ENCODE measurements at places on chromosomes 2 and 18.
A peak's percentile ranks its signal among the peaks of the same experiment; 100 is the strongest.

DNA sequence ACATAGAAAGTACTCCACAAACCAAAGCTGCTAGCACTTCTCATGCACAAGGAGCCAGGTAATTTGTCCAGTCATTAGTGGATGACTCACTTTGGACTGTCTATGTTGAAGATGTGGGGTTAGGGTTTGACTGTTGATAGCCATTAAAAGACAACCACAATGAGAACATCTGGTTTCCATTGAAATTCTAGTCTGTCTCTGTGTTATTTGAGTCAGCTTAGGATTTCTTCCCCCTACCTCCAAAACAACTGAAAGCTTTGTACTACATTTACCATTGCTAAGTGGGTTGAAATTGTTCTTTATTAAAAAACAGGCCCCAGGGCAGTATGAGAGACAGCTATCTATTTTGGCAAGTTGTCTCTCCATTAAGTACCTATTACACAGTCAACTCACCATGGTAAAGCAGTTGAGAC, 50.2 kb upstream of the ANKRD44 start:
- DNase-seq = no peak

GRCh38 chr18:48931680-48932461, 18.9 kb downstream of the SMAD7 start:
- DNase-seq = no peak

DNA sequence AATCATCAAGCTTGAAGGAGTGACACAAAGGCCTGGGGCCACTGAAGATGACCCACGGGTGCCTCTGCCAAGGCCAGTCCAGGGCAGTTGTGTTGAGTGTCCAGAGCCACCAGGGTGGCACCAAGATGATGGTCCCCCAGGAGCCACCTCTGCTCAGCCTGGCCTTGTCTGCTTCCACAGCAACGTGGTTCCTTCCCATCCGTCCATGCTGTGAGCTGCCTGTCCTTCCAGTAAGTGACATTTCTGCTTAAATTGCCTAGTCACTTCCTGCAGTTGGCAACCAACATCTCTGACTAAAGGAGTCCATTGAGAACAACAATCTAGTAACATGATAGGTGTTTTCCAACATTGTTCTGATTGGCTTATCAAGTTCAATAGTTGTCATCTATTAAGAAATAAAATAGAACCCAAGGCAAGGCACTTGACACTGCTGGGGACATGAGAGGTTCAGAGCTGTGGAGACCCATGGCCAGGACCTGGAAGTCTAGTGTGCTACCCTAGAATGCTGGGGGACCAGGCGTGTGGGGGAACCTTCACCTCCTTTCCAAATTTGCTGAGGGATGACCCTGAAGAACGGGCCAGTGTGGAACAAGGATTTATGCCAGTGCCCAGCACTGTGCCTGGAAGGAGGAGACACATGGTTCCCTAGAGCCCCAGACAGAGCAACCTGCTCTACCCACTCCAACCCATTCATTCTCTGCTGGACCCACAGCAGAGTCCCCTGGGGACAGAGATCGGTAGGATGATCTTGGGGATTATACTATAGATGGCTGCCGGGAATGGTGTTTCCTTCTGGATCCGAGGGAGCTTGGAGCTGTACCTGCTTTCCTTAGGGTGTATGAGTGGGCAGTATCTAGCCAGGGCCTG, 98.9 kb upstream of the EPC2 start:
- DNase-seq = no peak

- DNase-seq = no peak
Observed at GRCh38 chr2:30492185-30492584, 45.1 kb downstream of the LCLAT1 start.

DNA sequence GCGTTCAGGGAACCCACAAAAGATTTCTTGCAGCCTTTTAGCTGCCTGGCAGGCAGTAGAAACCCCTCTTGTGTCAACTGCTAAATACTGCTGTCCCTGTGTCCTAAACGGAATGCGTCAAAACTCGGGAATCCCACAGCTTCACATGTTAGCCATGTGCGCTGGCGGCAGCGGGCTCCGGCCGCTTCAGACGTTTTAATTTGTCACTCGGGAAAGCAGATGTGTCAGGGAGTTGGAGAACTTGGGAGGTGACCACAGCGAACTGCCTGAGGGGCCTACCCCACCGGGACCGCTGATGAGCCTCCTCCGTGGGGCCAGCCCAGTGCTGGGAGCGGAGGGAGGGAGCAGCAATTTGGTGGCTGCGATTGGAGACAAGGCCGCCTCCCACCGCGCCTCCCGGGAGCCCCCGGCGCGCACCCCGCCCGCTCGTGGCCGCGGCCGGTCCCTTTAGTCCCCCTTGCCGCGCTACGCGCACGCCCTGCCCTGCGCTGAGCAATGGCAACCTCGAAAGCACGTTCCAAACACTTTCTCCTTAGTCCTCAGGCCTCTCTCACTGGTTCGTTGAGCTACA, 146.1 kb upstream of the SATB2 start:
- no peak for DNase-seq

DNA sequence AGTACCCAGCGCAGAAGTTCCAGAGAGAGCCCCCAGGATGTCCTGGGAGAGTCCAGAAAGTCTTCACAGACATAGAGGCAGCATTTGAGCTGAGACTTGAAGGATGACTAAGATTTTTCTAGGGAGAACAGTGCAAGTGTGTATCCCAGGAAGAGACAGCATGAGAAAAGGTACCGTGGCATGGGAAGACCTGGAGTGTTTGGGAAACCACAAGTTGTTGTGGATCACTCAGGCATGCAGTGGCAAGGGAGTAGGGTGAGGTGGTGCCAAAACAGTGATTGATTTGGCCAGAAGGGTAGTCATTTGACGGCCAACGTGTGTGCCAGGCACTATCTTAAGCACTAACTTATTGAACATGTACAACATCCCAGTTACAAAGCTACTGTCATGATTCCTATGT, 24.5 kb upstream of the KCNK3 start:
- DNase-seq = no peak

GRCh38 chr2:205704127-205704741, 21.9 kb downstream of the NRP2 start:
- DNase-seq = no peak

DNA sequence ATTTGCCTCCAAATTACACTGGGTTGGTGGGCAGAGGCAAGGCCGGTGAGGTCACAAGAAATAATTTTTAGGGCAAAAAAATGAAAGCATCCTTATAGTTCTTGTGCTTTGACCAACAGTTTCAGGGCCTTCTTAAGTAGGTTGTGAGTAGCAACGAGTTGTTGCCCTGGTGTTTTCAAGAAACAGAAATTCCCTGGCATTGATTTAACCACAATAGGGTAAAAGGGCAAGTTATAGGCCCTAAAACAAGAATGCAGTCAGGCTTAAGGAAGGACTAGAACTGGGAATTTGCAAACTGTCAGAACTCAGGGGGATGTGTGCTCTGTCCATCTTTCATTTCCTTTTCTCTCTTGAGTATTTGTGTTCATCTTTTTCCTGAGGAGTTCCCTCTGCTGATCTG, 46.1 kb upstream of the STPG4 start:
- no peak for DNase-seq

DNA sequence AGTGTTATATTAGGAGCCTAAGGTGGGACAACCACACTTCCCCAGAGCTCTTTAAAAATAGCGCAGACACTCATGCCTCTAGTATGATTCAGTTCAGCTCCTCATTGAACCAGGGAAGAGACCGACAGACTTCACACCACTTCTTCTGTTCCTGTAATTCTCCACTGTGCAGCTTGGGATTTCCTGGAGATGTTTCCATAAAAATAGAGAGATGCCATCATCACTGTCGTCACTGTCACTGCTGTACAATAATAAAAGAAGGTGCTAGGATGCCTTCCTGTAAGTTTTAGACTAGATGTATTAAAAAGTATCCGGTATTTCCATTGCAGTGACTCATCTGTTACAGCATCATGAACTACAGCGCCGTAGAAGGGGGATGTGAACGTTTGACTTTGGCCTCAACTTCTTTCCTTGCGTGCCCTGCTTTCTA, 110.9 kb downstream of the FAM210A start:
- DNase-seq = no peak

GRCh38 chr18:28204154-28204553, 27.2 kb upstream of the CDH2 start:
- no peak for DNase-seq

DNA sequence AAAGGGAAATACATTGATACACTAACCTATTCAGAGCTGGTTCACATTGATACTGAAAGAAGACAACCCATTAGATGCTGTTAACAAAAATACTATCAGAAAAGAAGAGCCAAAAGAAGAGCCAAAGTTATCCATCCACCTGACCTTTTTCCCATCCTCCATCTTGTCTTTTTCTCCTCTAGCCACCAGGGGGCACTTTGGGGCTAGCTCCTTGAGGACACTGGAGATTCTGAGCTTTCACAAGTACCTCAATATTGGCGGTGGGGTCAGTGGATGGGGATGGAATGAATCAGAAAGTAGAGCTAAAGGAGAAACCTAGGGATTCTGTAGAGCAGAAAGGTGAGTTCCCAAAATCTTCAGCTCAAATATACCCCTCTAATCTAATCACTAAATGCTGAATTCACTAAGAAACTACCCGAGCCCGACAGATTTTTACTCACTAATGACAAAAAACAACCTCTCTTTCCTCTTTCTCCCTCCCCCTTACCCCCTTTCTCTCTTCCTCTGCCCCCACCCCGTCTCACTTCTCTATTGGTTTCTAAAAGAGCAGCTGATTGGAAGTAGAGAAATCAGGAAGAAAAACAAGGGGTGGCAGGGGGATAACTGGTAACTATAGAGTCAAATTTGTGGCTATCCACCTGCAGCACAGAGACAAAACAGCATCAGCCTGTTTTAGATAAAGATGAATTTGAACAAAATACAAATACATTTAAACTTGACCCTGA, 203.3 kb downstream of the TCF4 start:
- DNase-seq = peak; percentile 61

GRCh38 chr2:42249887-42250286, 80.7 kb downstream of the EML4 start:
- peak; percentile 14 for DNase-seq
